Astrocyte (in vitro differentiated cells and primary cell): ENCODE measurements at places on chromosomes 2 and 18. TPM values are rescaled to one million over a fixed set of nuclear protein-coding genes. Genes with fewer than 3 reads are reported as not detected.

DNA sequence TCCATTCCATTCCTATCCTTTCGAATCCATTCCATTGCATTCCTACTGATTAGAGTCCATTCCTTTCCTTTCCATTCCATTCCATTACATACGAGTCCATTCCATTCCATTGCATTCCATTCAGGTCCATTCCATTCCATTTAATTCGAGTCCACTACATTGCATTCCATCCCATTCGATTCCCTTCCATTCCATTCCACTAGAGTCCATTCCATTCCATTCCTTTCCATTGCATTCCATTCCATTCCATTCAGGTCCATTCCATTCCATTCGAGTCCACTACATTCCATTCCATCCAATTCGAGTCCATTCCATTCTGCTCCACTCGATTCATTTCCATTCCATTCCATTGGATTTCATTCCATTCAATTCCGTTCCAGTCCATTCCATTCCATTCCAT, 1133.6 kb downstream of the RPIA start:
- DNase-seq, result no peak

Gene SMARCAL1
- 35.2 and 37.6 TPM in 2 replicates for total RNA-seq

DNA sequence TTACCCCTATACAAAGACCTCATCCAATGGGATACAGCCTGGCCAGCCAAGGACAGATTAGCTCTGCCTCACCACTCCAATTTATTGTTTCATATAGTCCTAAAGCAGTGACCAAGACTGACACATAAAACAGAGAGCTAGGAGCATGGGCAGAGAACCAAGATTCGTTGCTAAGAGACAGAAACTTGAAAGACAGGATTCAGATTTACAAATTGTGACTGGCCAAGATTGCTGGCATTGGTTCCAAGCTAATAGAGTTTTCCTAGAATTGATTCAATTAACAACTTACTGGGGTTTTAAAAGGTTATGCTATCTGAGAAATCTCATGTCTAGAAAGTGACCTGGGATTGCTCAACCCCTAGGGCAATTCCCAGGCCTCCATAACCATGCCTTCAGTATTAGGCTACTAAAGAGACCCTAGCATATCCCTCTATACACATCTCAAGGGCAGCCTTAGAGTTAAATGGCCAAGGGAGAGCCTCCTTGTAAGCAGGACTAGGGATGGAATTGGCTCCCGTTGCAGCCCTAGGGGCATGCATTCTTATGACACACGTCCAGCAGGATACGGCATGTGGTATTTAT, 75.6 kb downstream of the ICOS start:
- DNase-seq, result no peak

Gene USP37
- total RNA-seq, result 5.6 and 6.4 TPM in 2 replicates

- no peak for DNase-seq
These were observed 11.3 kb upstream of the KCNF1 start for GRCh38 chr2:10900216-10901109.

DNA sequence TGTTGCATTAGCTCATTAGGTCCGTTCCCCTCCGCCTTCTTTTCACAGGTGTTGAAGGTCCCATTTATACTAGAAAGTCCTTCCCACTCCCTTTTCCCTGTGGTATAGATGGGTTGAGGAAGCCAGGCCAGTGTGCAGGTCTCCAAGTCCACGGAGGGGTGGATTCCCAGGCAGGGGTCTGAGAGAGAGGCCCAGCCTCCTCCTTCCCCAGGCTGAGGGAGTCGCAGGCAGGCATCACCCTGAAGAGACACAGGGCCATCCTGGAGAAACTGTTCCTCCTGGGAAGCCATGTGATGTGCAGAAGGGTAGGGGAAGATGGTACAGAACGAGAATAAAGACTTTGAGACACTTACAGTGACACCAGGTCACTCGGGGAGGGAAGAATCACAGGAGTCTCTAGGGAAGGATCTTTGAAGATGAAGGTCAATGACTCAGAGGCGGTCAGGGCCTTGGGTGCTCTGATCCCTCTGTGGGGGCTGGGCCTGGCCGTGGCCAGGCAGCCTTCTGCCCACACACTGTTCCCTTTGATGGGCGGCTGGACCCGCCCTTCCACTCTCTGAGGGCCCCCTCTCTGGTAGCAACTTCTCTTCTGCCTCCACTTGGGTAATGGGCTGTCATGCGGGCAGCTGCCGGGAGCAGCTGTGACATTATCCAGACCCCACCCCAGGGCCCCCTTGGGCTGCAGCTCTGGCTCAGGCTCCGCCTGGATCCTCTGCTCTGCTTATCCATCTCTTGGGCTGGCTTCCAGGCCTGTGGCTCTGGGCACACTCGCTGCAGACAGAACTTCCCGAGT, 45.1 kb downstream of the RHOB start:
- no peak for DNase-seq
